Inflammatory macrophage treated with lipopolysaccharide for 4 hours (primary cell): ENCODE measurements at places on chromosomes 16 and 17.
A peak's percentile ranks its signal among the peaks of the same experiment; 100 is the strongest.

DNA sequence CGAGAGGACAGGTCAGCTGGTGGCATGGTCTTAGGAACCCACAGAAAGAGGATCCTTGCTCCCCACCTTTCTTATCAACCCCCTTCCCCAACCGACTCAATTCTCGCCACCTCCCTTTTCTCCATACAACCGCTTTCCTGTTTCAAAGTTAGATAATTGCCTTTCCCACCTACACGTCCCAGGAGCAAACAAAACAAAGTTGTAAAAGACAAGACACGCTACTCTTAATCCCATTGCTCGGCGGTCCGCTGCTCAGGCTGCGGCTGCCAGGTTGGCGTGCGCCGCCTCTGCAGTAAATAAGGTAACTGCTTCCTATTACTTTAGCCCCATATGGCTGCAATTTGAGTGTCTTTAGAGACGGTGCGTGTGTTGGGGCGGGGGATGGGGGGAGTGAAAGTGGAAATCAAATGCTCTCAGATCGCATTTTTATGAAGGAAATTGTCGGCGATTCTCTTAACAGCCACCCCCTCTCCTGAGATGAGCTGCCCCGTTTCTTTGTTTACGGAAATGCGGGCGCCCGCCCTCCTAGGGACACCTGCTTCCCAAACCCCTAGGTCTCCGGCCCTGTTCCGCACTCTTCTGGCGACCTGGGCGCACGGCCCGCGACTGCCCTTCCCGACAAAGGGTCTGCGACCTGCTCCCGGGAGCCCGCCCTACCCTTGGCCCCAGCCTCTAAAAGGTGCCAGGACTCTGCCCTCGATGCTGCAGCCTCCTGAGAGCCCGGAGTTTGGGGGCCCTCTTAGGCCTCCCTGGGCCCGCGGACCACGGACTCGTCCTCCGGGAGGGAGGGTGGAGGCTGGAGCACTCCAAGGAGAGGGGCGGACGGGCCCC is 3.7 kb upstream of the CBX8 start:
- peak; percentile 49 for DNase-seq

DNA sequence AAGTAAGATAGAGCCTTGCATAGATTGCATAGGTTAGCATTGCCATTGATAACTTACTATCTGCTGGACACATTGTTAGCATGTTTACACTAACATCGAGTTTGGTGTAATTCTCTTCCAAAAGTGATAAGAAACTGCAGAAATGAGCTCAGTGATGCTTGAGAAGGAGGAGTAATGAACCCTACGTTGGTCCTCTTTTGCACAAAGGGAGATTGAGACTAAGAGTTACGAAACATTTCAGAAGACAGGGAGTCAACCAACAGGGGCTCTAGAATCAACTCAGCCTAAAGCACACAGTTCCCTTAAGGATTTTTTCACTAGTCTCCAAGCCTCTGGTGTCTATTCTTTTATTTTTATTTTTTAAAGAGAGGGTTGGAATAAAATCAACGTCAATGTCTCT is 6.8 kb downstream of the CCL7 start:
- DNase-seq = no peak

DNA sequence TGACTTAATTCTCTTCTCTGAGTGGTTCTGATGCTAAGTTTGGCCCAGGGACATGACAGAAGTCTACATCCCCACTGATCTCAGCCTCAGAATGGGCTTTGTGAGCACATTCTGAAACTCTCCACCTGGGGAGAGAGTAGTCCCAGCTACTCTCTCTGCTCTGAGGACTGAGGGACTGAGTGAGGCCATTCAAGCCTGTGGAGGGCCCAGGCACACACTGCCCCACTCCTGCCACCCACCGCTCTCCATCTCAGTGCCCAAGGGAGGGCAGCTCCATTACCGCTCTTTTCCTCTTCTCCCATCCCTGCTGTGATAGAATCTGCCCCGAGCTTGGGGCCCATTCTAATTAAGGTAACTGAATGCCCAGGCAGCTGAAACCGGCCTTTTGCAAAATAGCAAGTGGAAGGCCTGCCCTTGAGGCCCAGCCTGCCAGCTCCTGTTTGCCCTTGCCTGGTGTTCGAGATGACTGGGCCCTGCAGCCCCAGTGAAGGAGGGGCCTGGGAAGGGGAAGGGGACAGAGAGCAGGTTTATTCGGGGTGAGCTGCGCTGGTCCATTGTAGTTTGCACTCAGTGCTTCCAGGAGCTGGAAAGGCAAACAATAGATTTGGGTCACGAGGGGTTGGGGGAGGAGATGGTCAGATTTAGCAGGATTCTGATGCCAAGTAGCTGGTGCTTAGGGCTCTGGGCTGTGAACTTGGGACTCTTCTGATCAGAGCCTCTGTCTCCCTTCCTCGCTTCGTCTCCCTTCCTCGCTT is 76.2 kb downstream of the RAB11FIP4 start:
- DNase-seq = no peak

DNA sequence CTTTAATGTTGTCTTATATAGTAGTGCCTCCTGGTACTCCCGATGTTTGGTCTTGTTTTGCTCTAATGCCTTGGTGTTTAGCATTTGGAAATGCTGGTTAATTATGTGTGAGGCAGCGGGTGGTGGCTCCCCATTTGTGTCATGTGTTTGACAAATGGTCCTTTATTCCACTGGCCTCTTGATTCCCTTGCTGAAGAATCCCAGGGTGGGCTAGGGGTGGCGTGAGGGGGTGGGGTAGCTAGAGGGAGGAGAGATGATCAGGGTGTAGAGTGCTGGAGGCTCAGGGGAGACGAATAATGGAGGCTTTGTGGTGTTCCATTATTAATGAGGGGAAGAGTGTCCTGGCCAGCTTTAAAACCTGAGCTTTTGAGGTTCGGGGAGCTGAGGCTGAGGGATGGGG is 5.4 kb downstream of the DYNLL2 start:
- DNase-seq = no peak

DNA sequence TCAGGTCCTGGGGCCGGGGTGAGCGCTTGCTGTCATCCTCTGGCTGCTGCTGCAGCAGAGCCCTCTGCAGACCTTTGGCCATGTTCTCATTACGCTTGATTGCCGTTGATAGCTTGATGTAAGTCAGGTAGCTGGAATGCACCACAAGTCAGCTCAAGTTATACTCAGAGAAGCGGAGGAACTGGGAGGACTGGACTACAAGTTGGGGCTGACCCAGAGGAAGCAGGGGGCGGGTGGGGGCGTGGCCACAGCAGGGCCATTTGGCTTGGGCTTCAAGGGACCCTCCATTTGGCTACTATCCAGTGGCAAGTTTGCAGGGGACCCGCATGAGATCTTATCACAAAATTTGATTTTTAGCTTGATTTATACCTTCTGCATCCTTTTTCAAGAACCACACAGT is 19.0 kb upstream of the EVPL start:
- no peak for DNase-seq

DNA sequence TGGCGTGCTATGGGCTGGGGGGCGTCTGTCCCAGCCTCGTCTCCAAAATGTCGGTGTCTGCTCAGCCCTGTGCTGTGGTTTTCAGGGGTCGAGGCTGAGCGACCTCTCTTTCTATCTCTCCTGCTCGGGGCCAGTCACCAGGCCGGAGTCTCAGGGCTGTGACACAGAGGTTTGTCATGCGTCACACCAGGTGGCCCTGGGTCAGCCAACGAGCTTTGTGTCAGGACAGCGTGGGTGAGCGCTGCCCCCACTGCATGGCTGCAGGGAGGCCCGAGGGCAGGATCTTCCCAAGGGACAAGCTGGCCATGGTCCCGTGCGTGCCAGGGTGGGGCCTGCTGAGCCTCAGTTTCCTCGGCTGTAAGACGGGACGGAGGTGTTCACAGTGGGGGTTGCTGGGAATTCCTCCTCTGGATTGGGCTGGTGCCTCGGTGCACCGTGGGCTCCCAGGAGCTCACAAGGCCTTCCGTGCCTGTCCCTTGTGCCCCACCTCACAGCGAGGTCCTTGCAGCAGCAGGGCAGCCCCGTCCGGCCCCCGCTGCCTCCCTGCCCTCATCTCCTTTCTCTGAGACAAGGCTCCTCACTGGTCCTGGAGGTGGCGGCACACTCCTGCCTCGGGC is 50.5 kb downstream of the CBFA2T3 start:
- DNase-seq = no peak

DNA sequence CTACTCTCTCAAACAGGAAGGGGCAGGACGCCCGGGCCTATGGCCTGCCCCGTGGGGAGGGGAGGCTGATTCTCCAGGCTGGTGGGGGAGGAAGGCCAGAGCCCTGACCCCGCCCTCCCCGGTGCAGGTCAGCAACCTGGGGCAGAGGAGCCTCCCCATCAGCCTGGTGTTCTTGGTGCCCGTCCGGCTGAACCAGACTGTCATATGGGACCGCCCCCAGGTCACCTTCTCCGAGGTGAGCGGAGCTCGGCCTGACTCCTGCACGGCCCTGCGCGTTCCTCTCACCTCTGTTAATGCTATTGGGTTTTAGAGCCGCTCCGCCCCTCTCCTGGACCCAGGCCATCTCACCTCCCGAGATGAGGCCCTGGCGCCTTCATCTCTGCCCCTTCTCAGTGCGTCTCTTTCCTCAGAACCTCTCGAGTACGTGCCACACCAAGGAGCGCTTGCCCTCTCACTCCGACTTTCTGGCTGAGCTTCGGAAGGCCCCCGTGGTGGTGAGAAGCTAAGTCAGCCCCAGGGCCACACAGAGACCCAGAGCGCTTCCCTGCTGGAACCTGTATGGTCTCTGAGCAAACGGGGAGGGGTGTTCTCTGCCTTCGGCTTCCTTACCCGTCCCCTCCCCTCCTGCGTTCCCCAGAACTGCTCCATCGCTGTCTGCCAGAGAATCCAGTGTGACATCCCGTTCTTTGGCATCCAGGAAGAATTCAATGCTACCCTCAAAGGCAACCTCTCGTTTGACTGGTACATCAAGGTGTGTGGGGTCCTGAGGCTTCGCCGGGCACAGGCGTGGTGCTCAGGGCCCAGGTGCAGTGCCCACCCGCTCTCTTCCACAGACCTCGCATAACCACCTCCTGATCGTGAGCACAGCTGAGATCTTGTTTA is 25.1 kb upstream of the ITGAX start:
- no peak for DNase-seq

- no peak for DNase-seq
These were observed 2.0 kb upstream of the NAE1 start for GRCh38 chr16:66832661-66833305.

DNA sequence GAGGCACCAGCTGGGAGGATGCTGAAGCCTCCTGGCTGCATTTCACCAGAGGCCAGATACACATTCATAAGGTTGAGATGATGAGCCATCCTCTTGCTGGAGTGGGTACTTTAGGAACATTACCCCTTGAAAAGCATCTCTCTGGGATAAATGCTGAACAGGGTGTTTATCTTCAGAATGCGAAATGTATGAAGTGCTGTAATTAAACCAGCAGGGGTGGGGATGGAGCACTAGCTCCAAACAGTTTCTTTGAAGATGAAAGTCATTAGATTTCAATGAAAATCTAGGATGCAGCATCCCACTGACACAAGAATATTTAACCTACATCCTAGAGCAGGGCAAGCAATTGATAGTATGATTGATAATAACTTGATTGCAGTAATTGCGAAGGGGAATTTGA is 158.1 kb downstream of the CYLD start:
- no peak for DNase-seq

GRCh38 chr17:1060991-1061390 is 64.1 kb downstream of the TIMM22 start:
- peak; percentile 56 for DNase-seq
